NCI-H748 treated with DMSO at 0.1 percent for 48 hours (cell line): ENCODE measurements at places on chromosomes 12 and 14.

- DNase-seq, result no peak
Observed at GRCh38 chr12:88996200-88996788, 356.0 kb downstream of the DUSP6 start.

GRCh38 chr14:87995500-87996290 is 2.7 kb upstream of the GALC start:
- DNase-seq, result no peak

DNA sequence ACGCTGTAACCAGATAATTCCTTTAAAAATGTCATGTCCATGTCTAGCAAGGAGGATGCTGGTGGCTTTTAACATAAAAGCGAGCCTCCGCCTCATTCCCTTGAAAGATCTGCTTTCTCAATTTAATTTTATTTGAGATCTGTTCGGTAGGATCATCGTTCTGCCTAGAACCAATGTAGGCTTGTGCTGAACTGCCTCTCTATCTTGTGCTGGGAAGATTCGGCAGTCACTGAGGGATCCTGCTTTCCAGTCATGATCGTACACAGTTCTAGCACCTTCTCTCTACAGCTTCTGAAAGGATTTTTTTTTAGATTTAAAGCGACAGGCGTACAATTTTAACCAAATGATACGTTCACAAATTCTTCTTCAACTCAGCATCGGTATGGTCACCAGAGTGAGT is 54.3 kb downstream of the PEBP1 start:
- DNase-seq, result peak; percentile 44

GRCh38 chr12:114479831-114480230 is 73.9 kb upstream of the TBX5 start:
- no peak for DNase-seq

DNA sequence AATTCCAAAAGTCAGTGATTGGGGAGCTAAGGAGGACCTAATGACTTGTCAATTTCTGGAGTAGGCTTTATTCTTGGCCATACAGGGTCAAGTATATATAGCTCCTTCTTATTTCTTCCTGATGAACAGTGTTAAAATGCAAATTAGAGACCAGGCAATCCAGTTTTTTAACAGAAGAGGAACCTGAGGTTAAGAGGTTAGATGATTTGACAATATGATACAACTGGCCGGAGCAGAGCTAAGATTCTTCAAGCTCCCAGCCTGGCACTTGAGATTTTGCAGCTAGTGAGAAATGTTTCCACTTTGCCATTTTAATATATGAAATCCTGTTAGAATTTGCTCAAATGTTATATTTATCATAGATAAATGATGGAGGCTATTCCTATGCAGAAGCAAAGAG is 204.0 kb downstream of the SSPN start:
- DNase-seq, result no peak

DNA sequence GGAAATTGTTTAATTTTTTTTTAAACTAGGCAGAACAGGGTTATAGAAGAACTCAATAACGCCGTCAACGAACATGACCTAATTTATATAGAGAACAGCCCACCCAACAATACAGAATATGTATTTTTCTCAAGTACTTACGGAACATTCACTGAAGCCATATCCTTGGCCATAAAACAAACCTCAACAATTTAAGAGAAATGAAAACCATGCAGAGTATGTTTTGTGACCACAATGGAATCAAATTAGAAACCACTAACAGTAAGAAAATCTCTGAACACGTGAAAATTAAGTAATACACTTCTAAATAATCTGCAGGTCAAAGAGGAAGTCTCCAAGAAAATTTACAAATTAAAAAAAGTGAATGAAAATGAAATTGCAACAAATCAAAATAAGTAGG is 9.4 kb downstream of the SART3 start:
- DNase-seq, result no peak

DNA sequence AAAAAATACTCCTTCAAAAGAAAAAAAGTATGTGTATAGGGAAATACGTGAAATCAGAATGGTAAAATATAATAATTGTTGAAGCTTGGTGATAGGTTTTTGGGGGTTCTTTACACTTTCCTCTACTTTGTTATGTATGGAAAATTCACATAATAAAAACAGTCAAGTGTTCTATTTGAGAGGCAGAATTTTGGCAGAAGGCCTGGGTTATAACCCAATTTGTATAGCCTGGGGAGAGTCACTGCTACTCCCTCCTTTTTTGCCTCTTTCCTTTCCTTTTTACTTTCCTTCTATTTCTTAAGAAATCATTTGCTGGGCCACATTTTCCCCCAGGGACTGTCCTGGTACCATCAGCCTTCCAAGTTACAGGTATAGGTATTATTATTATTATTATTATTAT is 105.7 kb downstream of the CRADD start:
- DNase-seq, result no peak

DNA sequence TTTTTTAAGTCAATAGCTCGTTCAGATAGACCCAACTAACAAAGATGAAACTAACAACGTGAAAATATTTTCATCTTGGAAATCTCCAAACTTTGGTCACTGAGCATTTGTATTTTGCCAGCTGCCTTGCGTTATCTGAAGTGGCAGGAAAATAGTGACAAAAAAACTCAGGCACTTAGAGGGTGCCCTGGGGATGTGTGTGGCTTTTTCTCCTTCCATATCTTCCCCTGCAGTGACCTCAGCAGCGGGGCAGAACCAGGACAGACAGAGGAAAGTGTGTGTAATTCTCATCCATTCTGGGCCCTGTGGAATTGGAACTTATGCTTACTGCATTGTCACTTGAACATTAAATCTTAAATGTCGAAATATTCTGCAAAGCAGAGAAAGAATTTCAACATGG is 152.0 kb downstream of the BCAT1 start:
- DNase-seq, result no peak

DNA sequence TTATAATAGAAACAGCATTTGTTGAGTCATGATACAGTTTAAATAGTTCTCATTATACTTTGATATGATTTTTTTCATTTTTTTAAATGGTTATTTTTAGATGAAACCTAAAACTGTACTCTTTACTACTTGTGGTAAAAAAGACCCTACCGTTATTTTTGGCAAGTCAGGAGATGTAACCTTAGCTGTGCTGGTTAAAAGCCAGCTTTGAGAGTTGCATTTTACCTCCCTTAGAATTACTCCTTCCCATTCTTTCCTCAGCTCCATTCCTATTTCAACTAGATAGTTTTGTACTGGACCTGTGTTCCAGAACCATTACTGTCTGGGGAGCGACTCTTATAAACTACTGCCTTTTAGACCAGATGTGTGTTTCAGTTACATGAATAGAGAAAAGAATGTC is 92.0 kb downstream of the RAD51B start:
- no peak for DNase-seq

DNA sequence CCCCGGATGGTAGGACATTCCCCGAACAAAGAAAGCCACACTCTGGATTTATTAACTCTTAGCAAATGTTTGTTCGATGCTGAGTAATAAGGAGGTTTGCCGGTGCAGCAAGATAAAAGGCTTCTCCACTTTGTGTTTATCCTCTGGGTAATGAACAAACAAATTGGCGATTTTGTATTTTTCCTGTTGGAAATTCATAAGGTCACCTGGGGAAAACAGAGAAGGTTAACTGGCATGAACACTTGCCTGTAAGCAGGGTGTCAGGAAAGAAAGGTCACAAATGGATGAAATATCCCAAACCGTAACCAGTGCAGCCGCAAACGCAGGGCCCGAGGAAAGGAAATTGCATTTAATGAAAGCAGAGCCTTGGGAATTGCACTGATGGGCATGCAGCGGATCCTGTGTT is 132.8 kb downstream of the RMST start:
- DNase-seq, result peak; percentile 59
